ENCODE measurements at places on chromosomes 2 and 18. TPM values are rescaled to one million over a fixed set of nuclear protein-coding genes. Genes with fewer than 3 reads are reported as not detected.

CERS6 gene
- total RNA-seq = 26.8 TPM

FRZB gene
- total RNA-seq = not detected

VAPA gene
- 123 TPM for total RNA-seq

BCL11A gene
- total RNA-seq = 6.8 TPM

TSPYL6 gene
- total RNA-seq = not detected

CCL20 gene
- not detected for total RNA-seq

IGFBP5 gene
- total RNA-seq = not detected

MALL gene
- total RNA-seq = not detected

RAD51AP2 gene
- not detected for total RNA-seq

MPP4 gene
- not detected for total RNA-seq

FBXO41 gene
- 13.2 TPM for total RNA-seq

IL36RN gene
- not detected for total RNA-seq

HOXD9 gene
- total RNA-seq = not detected

KCNE4 gene
- total RNA-seq = not detected

PTRHD1 gene
- 17.1 TPM for total RNA-seq

CYP26B1 gene
- not detected for total RNA-seq

HOXD8 gene
- total RNA-seq = not detected

DYSF gene
- total RNA-seq = 0.32 TPM

GAREM2 gene
- total RNA-seq = 8.4 TPM

CPO gene
- not detected for total RNA-seq

CFAP221 gene
- not detected for total RNA-seq

COLEC12 gene
- 0.19 TPM for total RNA-seq

KDM3A gene
- total RNA-seq = 179 TPM

RAB11FIP5 gene
- total RNA-seq = 11.2 TPM

SCN3A gene
- not detected for total RNA-seq

ATF2 gene
- total RNA-seq = 64.1 TPM

STARD6 gene
- total RNA-seq = not detected

ANKRD30BL gene
- total RNA-seq = not detected

SMYD1 gene
- not detected for total RNA-seq

PTPRN gene
- total RNA-seq = not detected

DSG2 gene
- 0.53 TPM for total RNA-seq

GKN1 gene
- total RNA-seq = not detected

ITGA4 gene
- 199 TPM for total RNA-seq

DSG4 gene
- not detected for total RNA-seq

CCDC68 gene
- not detected for total RNA-seq

HOXD1 gene
- not detected for total RNA-seq

CFAP65 gene
- total RNA-seq = not detected

CHAC2 gene
- total RNA-seq = 10.9 TPM

RGPD4 gene
- 0.16 TPM for total RNA-seq

UGT1A5 gene
- total RNA-seq = not detected

PAX8 gene
- total RNA-seq = 1.5 TPM

INPP4A gene
- 165 TPM for total RNA-seq

DPP4 gene
- 35.7 TPM for total RNA-seq

ZNF521 gene
- total RNA-seq = 1.1 TPM

CNTNAP5 gene
- total RNA-seq = not detected

TRIM54 gene
- total RNA-seq = not detected

ALPP gene
- total RNA-seq = not detected

EPG5 gene
- total RNA-seq = 26.8 TPM

FBXO15 gene
- 1.5 TPM for total RNA-seq

PARD6G gene
- not detected for total RNA-seq

CEBPZ gene
- 51.0 TPM for total RNA-seq

SKOR2 gene
- total RNA-seq = not detected

FBLN7 gene
- 12.8 TPM for total RNA-seq

SNED1 gene
- total RNA-seq = 120 TPM
